OCI-LY7 (cell line): ENCODE measurements at places on chromosomes 7 and 10.

DNA sequence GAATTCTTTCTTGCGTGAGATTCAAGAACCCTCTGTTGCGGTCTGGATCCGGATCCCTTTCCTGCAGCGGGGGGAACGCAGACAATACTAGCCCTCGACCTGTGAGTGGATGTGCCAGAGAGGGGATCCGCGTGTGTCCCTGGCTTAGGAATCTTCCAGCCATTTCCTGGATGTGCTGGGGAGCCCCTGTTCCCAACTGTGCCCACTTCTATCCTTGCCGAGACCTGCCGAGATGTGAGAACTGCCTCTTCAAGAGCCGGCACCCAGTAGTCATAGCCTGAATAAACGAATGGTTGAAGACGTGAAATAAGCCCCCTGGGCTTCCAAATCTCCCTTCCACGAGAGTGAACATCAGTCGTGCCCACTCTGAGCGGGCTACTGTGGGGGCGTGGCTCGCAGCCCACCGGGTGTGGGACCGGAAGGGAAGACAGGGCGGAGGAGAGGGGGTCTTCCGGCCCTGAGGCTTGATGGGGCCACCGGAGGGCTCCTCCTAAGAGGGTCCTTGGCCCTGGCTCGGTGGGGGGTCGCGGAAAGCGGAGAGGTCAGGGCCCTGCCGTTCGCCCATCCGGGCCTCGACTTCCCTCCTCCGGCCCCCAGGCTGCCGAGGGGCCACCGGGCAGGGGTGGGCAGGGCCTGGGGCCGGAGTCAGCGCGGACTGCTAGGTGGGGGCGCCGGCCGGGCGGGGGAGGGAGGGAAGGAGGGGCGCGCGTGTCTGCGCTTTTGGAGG is 1.3 kb upstream of the CCDC136 start:
- no peak for DNase-seq

GRCh38 chr7:146412781-146413180 is 296.2 kb downstream of the CNTNAP2 start:
- DNase-seq: no peak

GRCh38 chr7:28818996-28819395 is 139.1 kb downstream of the TRIL start:
- DNase-seq: no peak

GRCh38 chr10:3606309-3606708 is 178.7 kb downstream of the KLF6 start:
- DNase-seq: no peak

GRCh38 chr10:625333-625696 is 64.2 kb downstream of the DIP2C start:
- no peak for DNase-seq

- DNase-seq: peak; percentile 17
Observed at GRCh38 chr10:85548034-85548433, 818.6 kb downstream of the GRID1 start.

- DNase-seq: no peak
Observed at GRCh38 chr10:43960981-43961380, 312.3 kb upstream of the ZNF32 start.

- DNase-seq: no peak
Observed at GRCh38 chr7:27185013-27185853, at the start of gene HOXA11. HOXA11 (minus strand) TSS chr7:27185232; CDS start chr7:27185144, 88 bp downstream.

- DNase-seq: no peak
Observed at GRCh38 chr7:115704884-115705283, 325.7 kb downstream of the TFEC start.

DNA sequence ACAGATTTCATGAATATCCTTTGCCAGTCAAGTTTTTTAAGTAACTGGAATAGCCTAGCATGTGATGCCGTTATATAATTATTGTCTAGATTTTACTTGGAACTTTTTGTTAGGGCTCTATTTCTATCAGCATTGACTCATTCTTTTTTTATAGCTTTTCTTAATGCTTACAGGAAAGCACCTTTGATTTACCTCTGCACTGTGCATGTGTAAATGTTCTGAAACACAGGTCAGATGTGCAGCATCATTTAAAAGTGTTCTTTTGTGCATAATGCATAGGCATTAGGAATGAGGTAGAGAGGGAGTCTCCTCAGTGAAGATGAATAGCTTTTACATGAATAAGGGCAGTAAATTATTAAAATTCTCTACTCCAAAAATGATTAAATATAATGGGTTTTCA is 669.3 kb upstream of the MBL2 start:
- DNase-seq: no peak

DNA sequence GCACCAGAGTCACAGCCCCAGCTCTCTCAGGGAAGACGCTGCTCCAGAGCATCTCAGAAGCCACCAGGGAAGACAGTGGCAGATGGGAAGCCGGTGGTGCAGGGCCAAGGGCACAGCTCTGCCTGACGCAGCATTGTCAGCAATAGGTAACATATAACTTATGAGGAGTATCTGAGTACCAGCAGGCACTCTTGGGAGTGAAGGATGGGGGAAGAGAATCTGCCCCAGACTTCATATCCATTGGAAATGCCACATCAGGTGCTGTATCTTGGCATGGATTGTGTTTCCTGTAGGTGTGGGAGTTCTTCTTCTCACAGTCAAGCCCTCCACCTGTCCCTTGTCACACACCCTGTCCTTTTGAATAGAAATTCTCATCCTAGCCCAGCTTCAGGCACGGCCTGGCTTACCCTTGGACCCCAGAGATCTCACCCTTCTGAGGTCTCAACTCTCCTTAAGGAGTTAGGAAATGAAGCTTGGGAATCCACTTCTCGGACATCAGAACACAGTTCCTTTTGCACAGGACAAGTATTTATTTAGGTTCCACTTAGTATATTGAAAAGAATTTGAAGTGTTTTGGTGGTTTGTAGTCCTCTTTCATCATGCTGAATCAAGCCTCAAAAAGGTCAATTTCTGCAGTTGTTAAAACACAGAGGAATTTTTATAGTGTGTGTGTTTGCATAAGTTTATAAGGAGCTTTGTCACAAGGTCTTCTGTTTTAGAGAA is 9.9 kb downstream of the EPDR1 start:
- DNase-seq: no peak

GRCh38 chr10:47056247-47056510 is 145.0 kb downstream of the PTPN20 start:
- DNase-seq: no peak

- DNase-seq: no peak
Observed at GRCh38 chr10:86443069-86443468, 76.5 kb upstream of the GRID1 start.

DNA sequence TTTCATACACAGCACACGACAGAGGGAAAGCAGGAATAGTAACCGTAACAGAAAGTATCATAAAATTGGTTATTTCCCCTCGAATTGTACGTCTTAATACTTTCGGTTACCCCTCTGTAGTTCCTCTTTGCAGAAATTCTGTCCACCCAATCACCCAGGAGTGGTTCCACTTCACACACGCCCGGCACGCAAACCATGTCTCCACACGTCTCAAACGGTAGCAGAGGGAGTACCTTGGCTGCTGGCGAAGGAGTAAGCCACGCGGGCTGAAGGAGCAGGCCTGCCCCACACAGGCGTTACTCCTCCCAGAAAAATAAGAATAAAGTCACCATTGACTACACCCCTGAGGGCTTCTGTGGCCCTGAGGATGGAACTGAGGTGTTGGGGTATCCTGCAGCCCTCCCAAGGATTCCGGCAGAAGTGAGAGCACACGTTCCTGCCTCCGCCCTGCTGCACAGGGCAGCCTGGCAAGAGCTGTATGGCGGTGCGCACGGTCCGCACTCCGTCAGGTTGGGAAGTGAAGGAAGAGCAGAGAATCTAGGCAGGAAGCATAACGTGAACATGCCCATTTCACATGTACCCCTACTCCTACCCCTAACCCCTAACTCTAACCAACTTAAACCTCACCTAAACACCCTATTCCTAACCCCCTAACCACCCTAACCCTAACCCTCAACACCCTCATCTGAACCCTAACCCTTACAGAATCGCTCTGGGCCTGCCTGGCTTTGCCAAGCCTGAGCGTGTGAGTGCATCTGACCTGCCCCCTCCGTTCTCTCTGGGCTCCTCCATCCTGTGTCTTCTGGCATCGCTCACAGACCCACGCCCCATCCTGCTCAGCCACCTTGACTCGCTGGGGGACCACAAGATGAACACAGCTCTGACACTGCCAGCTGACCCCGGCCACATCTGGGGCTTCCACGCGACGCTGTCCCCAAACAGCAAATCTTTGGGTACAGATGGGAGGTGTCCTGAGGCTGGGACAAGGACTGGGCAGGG is 18.2 kb downstream of the GPR146 start:
- peak; percentile 58 for DNase-seq

DNA sequence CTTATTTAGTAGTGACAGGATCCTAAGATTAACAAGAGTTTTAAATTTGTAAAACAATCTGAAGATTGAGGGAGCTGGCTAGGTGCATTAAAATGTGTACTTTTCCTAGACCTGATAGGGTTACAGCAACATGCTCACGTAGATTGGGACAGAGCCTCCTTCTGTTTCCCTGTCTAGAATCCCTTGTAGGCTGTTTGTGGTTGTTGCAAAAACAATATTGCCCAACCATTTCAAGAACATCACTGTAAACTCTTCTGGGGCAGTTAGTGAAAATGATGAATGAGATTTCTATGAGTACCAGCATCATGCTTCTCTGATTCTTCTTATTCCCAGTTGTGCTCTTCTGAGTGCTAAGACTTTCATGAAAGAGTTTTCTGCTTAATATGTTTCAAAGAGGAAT is 14.7 kb upstream of the CPED1 start:
- no peak for DNase-seq

- no peak for DNase-seq
Observed at GRCh38 chr7:37289367-37289766, 159.3 kb downstream of the ELMO1 start.

DNA sequence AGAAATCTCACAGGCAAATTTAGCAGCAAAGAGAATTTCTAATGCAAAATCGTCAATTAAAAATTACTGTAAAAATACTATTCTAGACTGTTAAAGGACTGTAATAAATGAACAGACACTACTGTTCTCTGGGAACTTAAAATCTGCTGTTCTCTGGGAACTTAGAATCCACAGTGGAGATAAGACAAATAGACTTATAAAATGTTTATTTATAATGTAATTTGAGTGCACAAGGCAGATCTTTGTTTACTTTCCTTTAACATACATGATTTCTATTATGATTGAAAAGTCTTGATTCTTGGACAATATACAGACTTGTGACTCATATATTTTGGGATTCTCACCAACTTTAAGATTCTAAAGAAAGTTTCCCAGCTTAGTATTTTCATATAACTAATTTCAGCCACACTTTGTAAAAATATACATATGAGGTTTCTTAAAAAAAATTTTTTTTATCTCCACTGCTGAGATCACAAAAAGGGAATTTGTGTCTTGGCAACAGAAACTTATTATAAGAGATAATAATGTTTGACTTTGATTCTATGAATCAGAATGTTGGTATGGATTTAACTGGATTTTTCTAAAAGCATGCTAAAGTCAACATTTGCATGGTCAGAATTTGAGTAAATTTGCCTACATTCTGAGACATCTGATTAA is 166.3 kb upstream of the RHOBTB1 start:
- no peak for DNase-seq

- DNase-seq: no peak
Observed at GRCh38 chr10:11004144-11005077, 13.3 kb upstream of the CELF2 start.

- no peak for DNase-seq
Observed at GRCh38 chr10:16384021-16384420, 52.8 kb upstream of the PTER start.

DNA sequence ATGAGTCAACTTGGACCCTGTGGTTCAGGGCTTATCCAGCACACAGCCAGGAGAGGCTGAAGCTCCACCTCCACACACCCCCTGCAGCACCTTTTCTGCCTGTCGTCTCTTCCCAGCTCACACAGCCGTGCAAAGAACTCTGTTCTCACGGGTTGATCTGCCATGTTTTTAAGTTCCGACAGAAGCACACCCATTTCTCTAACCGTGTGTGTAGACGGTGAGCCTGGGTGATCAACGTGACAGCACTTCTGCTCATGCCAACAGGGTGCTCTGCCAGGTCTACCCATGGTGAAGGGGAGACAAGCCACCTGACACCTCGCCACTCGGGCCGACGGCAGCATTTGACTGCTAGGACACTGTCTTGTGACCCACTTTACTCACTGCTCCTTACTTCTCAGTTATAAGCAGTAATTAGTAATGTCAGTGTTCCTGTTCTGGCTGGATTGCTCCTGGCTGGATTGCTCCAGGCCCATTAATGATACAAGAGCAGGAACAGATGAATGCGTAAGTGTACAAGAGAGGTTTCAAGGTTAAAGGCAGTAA is 90.5 kb downstream of the RNF216 start:
- no peak for DNase-seq

GRCh38 chr7:112172870-112173567 is 33.2 kb downstream of the DOCK4 start:
- DNase-seq: no peak

DNA sequence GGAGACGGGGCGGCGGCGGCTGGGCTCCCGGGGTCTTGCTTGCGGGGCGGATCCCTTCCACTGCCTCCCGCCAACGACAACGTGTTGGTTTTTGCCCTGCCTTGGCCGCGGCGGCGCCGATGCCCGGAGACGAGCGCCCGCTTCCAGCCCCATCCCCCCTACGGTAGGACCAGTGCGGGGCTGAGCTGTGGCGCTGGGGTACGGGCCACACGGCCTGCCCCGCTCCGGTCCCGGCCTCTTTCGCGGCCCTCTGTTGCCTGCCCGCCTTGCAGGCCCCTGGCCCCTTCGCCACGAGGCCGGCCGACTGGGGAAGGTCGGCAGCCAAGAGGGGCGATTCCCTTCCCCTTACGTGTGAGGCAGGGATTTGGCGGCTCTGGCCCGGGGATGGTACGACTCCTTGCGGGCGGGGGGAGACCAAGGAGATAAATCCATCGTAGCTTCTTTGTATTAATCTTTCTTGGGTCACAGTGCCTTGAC is 488 bp downstream of the EIF4H start:
- DNase-seq: peak; percentile 59

DNA sequence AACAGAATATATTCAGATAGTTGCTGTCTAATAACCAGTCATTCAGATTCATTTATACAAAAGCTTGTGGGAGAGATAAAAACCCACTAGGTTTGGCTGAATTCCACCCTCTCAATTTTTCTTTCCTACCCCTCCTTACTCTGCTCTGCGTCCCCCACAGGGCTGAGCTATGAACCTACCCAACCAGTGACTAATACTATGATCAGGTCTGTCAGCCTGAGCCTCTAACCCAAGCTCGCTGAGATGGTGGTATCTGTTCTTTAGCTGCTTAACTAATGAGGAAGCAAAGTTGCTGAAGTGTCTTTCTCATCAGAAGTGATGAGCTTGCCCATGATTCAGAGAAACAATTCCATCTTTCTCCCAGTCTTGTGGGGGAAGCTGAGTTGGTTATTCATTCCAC is 248.7 kb upstream of the GPR26 start:
- DNase-seq: no peak

DNA sequence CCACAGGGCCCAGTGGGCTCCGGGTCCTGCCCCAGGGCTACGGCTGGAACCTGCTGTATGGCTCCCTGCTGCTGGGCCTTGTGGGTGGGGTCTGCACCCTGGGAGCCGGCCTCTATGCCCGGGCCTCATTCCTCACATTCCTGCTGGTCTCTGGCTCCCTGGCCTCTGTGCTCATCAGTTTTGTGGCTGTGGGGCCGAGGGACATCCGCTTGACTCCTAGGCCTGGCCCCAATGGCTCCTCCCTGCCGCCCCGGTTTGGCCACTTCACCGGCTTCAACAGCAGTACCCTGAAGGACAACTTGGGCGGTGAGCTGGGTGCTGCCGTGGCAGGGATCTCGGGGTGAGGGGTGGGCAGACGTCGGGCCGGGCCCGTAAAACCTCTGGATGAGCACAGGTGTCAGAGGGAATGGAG is 4.4 kb downstream of the SLC12A9 start:
- DNase-seq: no peak

- DNase-seq: no peak
Observed at GRCh38 chr10:5915451-5915850, 25.4 kb downstream of the FBH1 start.
